ENCODE measurements at places on chromosomes 1 and 21.
A peak's percentile ranks its signal among the peaks of the same experiment; 100 is the strongest.

DNA sequence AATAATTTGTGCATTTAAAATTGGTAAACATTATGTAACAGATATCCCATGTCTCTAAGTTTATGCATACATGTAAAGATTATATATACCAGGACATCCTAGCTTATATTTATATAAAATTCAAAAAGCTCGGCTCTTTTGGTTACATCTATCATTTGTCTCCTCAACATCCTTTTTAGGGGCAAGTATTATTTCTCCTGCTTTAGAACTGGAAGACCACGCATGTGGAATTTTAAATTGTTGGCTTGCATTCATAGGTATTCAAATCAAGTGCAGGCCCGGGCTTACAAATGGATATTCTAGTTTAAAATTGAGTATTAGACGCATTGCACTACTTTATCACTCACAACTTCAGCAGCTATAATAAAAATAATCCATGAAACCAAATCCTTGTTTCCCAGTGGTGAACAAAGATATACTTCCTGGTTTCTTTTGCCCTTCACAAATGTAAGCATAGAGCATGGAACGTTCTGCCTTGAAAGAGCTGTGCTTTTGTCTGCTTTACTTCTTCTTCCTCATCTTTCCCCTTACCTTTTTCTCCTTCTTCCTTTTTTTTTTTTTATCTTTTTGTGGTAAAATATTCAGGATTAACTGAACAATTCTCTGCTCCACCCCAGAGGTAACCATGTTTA lies 57.1 kb downstream of the DDAH1 start:
- no peak for DNase-seq

- DNase-seq: no peak
These were observed 34.2 kb downstream of the EFCAB7 start for GRCh38 chr1:63557365-63557987.

DNA sequence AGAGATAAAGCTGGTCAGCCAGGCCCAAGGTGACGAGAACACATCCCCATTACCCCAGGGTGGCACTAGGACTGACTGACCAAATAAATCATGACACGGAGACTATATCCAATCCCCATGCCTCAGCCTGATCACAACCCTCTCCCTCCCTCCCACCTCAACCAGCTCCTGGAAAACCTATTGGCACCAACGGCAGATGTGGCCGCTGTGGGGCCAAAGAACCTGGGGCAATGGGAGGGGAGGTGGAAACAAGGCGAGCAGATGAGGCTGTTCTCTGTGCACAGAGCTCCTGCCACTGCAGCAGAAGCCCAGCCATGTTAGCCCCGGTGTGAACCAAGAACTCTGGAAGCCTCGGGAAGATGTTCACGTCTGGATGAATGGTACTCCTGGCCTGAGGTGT lies 77.6 kb downstream of the CD247 start:
- no peak for DNase-seq

DNA sequence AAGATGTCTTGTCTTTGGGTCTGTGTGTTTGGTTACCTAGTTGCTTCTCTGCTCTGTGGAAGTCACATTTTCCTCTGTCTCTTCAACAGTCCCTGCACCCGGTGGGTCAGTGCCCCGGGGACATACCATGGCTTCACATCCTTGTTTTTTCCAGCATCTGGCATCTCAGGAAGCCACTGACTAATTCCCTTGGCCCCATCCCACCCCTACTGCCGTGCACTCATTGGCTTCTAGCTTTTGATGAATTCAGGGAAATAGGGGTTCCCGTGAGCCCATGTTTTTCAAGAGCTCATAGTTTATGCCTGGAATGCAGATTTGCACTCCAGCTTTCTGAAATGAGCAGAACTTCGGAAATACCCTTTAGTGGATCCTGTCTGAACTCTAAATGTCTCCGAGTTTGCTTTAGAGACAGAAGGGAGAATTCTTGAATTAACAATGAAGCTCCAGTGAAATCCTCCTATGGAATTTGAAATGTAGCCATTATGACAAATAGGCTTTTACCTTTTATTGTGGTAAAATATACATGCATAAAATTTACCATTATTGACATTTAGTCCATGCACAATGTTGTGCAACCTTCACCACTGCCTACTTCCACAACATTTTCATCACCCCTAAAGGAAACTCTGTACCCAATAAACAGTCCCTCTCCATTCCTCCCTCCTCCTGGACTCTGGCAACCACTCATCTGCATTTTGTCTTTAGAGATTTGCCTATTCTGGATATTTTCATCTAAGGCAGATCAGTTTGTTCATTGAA lies 67.5 kb downstream of the CLIC6 start:
- DNase-seq: no peak

GRCh38 chr1:43994794-43995790 lies 3.7 kb downstream of the CCDC24 start:
- no peak for DNase-seq

GRCh38 chr1:44647896-44648295 lies 26.4 kb downstream of the TMEM53 start:
- no peak for DNase-seq

DNA sequence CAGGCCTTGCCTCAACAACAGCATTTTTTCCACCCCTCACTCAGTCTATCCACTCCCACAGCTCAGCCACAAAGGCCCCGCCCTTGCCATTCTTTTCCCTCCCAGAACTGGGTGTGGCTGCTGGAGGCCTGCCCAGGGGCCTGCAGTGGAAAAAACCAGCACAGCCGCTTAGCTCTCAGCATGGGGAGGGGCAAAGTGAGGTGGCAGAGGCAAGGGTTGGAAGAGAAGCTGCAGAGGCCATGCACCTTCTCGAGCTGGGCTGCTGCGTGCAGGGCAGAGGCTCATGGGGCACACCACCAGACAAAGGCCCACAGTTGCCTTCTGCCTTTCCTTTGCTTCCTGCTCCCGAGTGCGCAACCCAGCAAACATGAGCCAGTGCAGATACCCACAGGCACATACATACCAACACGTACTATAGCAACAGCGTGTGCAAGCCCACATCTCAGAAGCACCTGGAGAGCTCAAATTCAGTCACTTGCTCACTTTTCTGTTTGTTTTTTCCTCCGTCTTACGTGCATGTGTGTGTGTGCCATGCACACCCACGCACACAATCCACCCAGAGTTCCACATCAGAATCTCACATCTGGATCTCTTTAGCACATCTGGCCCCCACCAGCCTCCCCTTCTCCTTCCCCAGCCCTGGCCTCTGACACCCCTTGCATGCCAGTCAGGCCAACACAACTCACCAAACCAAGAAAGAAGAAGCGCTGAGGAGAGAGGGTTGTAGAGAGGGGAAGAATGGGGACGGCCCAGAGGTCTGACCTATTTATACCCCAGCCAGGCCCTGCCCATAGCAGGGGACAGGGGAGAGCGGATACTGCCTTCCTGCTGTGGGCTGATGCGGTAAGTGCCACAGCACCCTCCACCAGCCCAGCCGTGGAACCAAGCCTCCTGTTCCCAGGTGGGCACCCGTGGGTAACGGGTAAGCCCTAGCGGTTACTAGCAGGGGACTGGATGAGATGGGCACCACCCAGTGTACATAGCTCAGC lies at the start of gene S100A4:
Gene S100A4, minus strand, starts transcription at position 740 of the 989 bp plus-strand sequence. CDS start 1,012 bp downstream, outside the sequence.
- DNase-seq: peak; percentile 78

DNA sequence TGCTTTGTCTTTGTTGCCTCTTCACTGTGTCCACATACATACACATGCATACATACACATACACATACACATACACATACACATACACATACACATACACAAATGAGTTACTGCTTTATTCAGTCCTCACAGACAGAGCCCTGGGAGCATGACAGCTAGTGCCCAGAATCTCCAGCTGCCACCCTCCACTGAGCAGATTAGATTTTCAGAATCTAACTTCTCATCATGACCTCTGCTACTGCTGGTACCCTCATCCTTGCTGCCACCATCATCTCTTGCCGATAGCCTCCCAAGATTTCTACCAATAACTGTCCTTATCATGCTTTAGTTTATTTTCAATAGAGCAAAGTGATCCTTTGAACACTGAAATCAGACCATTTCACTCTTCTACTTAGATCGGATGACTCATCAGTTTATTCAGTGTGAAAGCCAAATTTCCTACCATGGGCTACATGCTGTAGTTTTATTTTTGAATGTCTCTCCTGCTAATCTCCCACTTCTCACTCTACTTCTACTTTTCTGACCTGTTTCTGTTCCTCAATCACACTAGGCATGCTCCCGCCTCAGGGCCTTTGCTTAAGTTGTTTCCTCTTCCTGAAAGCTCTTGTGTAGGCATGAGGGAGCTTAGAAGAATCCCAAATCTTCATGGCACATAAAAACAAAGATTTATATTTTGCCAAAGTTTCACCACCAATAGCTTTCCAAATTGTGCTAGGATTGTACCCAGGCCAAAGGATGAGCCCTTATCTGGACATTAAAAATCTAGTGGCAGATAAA lies 43.0 kb downstream of the ATP6V1G3 start:
- DNase-seq: peak; percentile 11

- DNase-seq: no peak
These were observed 10.2 kb downstream of the RHOC start for GRCh38 chr1:112696578-112697314.

- DNase-seq: no peak
These were observed 27.2 kb upstream of the TSPAN2 start for GRCh38 chr1:115116512-115116911.

DNA sequence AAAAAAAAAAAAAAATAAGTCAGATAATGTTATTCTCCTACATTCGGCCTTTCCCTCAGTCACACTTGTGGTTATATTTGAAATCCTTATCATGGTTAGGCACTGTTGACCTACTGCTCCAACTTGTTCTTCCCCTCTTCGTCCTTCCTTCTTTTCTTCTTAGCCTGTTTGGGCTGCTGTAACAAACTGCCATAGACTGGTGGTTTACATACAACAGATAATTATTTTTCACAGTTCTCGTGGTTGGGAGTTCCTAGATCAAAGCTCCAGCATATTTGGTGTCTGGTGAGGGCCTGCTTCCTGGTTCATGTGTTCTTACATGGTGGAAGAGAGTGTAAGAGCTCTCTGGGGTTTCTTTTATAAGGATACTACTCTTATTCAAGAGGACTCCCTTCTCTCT lies 73.4 kb downstream of the RABGAP1L start:
- DNase-seq: no peak

- DNase-seq: peak; percentile 28
These were observed 869 bp downstream of the NAV1 start for GRCh38 chr1:201539561-201540431.

- no peak for DNase-seq
These were observed 43.5 kb upstream of the MCOLN3 start for GRCh38 chr1:85091671-85092280.

GRCh38 chr1:10593750-10594149 lies 119.0 kb downstream of the PEX14 start:
- no peak for DNase-seq

- DNase-seq: no peak
These were observed 59.0 kb downstream of the RUSC1 start for GRCh38 chr1:155379631-155380090.

GRCh38 chr1:7584643-7585042 lies 186.5 kb upstream of the VAMP3 start:
- no peak for DNase-seq

GRCh38 chr1:232985882-232986526 lies 35.6 kb downstream of the NTPCR start:
- DNase-seq: no peak

GRCh38 chr1:2505461-2505994 lies 20.9 kb downstream of the PANK4 start:
- DNase-seq: no peak

DNA sequence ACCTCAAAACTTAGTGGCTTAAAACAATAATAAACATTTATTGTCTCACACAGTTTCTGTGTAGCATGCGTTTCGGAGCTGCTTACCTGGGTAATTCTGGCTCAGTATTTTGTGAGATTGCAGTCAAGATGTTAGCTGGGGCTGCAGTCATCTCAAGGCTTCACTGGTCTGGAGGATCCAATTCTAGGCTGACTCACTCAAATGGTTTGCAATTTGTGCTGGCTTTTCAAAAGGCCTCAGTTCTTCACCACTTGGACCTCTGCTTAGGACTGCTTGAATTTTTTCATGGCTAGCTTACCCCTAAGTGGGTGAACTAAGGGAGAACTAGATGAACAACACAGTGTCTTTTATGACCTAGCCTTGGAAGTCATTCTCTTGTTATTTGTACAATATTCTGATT lies 21.0 kb downstream of the XPR1 start:
- no peak for DNase-seq

DNA sequence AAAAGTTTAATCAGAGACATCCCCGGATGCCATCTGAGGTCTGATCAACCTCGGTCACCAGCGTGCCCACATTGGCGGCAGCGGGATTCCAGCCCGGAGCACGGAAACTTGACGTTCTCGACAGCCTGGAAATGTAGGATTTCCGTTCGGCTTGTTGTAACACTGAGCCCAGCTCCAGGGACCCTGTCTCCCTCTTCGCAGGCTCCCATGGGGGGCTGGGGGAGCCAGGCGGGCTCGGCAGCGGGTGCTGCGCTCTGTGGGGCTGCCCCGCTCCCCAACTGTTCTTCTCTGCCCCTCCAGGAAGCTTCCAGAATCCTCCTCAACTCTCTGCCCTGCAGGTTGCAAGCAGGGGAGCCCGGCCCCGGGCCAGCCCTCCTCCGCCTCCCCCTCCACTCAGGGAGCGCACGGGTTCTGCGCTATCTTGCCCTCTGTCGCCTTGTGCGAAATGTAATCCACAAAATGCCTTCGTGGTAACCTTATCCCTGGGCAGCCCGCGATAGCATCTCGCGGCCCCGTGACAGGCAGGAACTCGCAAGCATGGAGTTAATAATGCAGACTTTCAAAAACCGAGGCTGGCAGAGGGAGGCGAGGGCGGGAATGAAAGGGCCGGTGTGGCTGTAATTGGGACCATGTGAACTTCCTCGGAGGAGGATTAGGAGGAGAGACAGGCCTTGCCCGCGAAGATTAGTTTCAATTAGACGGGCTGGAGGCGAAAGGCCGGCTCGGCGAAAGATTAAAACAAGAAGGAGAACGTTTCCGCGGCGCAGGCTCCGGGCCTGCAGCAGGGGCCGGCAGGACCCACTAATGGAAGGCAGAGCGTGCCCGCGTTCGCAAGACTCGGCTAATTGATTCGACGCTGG lies 53.9 kb upstream of the TTC34 start:
- DNase-seq: no peak

DNA sequence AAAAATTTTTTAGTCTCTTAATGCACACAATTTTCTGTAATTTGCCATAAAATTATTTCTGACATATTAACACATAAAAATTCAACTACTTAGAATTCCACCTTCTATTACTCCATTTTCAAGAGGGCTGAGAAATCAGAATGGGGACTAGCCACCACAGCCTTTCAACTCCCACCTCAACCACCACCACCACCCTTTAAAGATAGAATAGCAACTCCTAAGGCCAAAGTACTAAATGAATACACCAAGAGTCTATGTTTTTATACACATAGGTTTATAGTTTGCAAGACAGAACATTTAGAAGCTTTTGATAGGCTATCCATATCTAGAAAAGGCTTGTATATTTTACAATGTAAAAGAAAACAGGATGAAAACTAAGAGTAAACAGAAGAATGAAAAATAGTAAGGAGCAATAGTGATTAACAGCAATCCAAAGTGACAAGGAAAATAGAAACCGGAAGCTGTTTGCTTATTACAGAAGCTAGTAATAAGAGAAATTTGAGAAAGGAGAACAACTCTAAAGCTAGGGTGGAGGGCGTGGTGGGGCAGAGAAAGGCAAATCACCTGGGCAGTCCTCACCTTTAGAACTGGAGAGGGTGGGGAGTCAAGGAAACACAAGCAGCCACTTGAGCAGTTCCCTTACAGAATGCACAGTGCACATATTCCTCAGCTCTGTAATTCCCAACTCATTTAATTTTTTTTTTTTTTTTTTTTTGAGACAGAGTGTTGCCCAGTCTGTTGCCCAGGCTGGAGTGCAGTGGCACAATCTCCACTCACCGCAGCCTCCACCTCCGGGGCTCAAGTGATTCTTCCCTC lies 27.7 kb downstream of the EPS15 start:
- DNase-seq: no peak

All from kidney glomerular epithelial cell (primary cell).